ENCODE measurements at places on chromosomes 12 and 14. TPM values are rescaled to one million over a fixed set of nuclear protein-coding genes. Genes with fewer than 3 reads are reported as not detected.
A peak's percentile ranks its signal among the peaks of the same experiment; 100 is the strongest.

Gene TMEM116
- 13.8 TPM for total RNA-seq

Gene RNASE2
- total RNA-seq = not detected

Gene PROX2
- total RNA-seq = 0.71 TPM

Gene TM9SF1
- total RNA-seq = 28.6 TPM

Gene DACT1
- total RNA-seq = 2.5 TPM

Gene PIWIL1
- total RNA-seq = not detected

Gene YLPM1
- total RNA-seq = 52.1 TPM

DNA sequence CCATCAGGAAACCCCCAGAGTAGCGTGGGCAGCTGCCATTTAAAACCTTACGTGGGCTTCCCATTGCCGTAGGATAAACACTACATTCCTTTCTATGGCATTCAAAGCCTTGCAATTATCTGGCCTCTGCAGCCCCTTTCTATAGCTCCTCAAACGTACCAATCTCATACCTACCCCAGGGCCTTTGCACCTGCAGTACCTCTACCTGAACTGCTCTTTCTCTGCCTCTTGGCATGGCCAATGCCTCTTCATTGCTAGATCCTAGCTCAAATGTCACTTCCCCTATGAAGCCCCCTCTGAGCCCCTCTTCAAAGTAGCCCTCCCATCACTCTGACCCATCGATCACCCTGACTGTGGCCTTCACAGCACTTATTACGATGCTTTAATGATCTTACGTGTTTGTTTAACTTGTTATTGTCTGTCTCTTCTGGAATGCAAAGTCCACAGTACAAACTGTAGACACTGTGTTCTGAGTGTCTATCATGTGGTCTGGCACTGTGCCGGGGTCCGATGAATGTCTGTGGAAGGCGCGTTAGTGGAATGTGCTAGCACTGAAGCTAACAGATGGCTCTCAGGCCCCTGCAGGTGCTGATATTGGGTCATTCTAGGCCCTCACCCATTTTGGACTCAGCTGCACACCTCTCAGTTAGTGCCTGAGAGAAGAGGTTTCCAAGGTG, 157.3 kb upstream of the NOS1 start:
- peaks cover 4% of the 10 kb centered on the region for H3K27me3 ChIP-seq
- H3K36me3 ChIP-seq = no peaks in the 10 kb centered on the region
- no peak overlapping the region for H3K27ac ChIP-seq
- no peaks in the 10 kb centered on the region for H3K4me1 ChIP-seq
- H3K4me3 ChIP-seq = no peak overlapping the region
- no peak for ATAC-seq

DNA sequence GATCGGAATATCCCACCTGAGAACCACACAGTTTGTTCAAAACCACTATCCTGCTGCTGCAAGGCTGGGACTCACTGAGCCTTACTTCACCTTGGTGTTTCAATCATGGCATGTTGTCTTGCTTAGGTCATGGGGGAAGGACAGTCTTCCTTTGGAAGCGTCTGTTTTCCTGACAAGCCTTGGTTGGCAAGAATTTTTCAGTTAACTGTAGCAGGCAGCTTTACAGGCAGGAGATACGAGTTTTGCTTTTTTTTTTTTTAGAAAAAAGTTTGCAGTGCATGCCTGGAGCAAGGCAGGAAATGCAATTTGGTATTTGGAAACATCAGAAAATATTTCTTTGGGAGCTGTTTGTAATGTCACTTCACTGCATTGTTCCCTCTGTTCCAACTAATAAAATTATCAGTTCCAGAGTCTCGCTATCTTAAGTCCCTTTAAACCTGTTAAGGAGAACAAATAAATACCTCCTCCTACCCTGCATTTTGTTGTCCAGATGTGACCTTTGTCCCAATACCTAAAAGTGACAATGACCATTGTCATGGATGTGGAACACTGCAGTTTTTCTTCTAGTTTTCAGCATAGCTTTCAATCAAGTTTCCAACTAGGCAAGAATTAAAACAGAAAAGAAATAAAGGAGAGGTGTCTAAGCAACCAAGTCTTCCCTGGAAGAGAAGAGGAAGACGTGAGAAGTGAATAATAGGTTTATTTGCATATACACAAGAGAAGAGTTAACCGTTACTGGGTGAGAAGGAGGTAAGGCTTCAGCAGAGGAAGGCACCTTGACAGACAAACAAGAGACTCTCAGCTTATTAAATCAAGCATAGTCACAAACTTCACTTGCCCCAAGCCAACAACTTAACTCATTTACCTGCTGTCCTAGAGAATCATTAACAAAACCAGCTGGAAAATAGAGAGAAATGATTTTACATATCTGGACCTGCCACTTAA, 71.4 kb upstream of the ACTN1 start:
- ATAC-seq = no peak
- no peaks in the 10 kb centered on the region for H3K27me3 ChIP-seq
- H3K27ac ChIP-seq = no peak overlapping the region
- no peak overlapping the region for H3K4me3 ChIP-seq

DNA sequence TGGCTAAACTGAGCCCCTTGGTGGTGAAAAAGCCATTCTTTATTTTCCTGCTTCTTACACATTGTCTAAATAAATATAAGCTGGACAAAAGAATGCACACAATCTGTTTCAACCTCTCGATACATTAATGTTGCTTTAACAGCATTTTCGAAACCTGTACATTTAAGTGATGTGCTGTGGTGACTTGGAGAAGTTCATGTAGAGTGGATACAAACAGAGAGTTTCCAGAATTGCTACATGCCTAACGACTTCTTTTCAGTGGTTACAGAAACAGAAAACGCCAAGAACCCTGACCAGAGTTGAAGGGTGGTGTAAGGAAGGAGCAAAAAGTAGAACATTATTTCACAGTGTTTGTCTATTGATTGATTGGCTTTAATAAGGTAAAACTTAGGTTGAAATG, 500.9 kb downstream of the SLC16A7 start:
- ATAC-seq = no peak
- H3K4me3 ChIP-seq = no peak overlapping the region
- no peaks in the 10 kb centered on the region for H3K4me1 ChIP-seq
- no peaks in the 10 kb centered on the region for H3K27me3 ChIP-seq

- peaks cover 8% of the 10 kb centered on the region for H3K4me1 ChIP-seq
- H3K36me3 ChIP-seq = no peaks in the 10 kb centered on the region
- no peaks in the 10 kb centered on the region for H3K27me3 ChIP-seq
- H3K27ac ChIP-seq = no peak overlapping the region
Measured at GRCh38 chr14:44657696-44658388, 150.8 kb upstream of the FSCB start.

DNA sequence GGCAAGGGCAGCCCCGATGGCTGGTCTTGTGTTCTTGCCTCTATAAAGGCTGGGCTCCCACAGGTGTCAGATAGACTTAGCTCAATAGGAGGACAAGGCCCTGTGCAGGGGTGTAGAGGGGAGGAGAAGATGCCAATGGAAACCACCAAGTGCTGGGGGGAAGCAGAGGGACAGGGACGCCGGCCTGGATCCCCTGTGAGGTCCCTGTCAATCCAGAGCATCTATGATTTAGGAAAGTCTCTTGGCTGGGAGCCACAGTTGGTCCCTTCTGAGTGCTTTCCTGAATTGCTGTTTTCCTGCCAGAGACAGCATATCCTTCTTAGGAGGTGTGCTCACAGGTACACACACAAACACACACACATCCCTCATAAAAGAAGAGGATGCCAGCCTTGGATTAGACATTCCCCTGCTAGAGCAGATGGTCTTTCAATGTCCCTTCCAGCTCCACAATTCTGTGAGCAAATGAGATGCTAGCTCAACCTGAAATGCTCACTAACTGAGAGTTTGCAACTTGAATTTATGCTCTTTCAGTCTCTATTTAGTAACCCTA, 62.7 kb downstream of the TTC7B start:
- no peak overlapping the region for H3K27ac ChIP-seq
- H3K36me3 ChIP-seq = no peaks in the 10 kb centered on the region
- no peak for ATAC-seq
- H3K4me1 ChIP-seq = no peaks in the 10 kb centered on the region
- H3K27me3 ChIP-seq = peaks cover 13% of the 10 kb centered on the region

GRCh38 chr14:46550836-46551235, 100.7 kb downstream of the RPL10L start:
- H3K27ac ChIP-seq = no peak overlapping the region
- H3K36me3 ChIP-seq = no peaks in the 10 kb centered on the region
- H3K4me3 ChIP-seq = no peak overlapping the region
- H3K27me3 ChIP-seq = no peaks in the 10 kb centered on the region
- no peaks in the 10 kb centered on the region for H3K4me1 ChIP-seq
- no peak for ATAC-seq

DNA sequence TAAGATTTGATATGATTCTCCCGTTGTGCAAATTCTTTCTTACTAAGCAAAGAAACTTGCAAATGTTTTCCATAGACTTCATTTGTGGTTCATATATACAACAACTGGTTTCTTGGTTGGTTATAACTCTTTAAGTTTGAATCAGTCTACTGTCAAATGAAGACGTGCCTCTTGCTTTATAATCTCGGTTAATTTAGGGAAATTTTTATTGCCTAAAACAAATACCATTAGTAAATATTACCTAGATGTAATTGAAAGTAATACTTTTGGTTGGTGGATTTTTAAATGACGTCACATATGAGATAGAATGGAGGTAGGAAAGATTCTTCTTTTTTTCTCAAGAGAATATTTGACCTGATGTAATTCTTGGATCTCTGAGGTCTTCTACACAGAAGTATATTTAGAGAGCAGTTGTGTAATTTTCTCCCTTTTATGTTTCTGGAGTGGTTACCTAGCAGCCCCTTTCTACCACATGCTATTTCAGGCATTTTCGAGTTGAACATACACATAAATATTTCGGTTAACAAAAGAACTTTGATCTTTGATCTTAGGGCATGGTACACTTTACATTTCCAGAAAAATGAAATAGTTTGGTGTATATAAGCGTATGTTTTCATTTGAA, 1.7 kb downstream of the ATF7IP start:
- peaks cover 41% of the 10 kb centered on the region for H3K36me3 ChIP-seq
- peak overlapping the region; percentile 92 for H3K27ac ChIP-seq
- no peaks in the 10 kb centered on the region for H3K27me3 ChIP-seq
- H3K4me1 ChIP-seq = peaks cover 17% of the 10 kb centered on the region
- H3K4me3 ChIP-seq = peak overlapping the region; percentile 83

GRCh38 chr14:61520576-61520975, 174.7 kb upstream of the HIF1A start:
- H3K4me1 ChIP-seq = peaks cover 65% of the 10 kb centered on the region
- H3K27ac ChIP-seq = peak overlapping the region; percentile 82
- H3K36me3 ChIP-seq = peaks cover 94% of the 10 kb centered on the region
- no peak for ATAC-seq
- peak overlapping the region; percentile 68 for H3K4me3 ChIP-seq

DNA sequence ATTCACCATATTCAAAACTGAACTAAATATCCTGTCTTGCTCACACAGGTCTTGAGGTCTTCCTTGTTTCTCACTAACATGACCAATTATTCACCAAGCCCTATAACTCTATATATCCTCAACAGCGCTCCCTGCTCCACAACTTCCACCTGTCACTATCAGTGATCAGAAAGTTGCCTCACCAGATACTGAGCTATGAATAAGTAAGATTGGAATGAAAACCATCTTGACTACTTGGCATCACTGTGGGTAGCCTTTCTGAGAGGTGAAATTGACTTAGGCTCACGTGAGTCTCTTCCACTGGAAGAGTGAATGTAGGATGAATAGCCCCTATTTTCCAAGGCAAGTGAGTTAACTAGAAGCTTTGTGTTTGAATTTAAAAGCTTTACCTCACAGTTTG, 167.1 kb downstream of the PIK3C2G start:
- no peaks in the 10 kb centered on the region for H3K4me1 ChIP-seq
- H3K36me3 ChIP-seq = no peaks in the 10 kb centered on the region
- H3K4me3 ChIP-seq = no peak overlapping the region
- no peak overlapping the region for H3K27ac ChIP-seq
- H3K27me3 ChIP-seq = no peaks in the 10 kb centered on the region

GRCh38 chr14:32202998-32203882, at the start of gene RNU6-8:
Gene RNU6-8, minus strand, starts transcription at chr14:32203269.
- peak; percentile 81 for ATAC-seq
- H3K4me3 ChIP-seq = peak within 1 kb of the TSS; percentile 94
- peaks cover 34% of the 10 kb centered on the region for H3K4me1 ChIP-seq
- H3K36me3 ChIP-seq = peaks cover 15% of the 10 kb centered on the region
- peak within 1 kb of the TSS; percentile 100 for H3K27ac ChIP-seq

DNA sequence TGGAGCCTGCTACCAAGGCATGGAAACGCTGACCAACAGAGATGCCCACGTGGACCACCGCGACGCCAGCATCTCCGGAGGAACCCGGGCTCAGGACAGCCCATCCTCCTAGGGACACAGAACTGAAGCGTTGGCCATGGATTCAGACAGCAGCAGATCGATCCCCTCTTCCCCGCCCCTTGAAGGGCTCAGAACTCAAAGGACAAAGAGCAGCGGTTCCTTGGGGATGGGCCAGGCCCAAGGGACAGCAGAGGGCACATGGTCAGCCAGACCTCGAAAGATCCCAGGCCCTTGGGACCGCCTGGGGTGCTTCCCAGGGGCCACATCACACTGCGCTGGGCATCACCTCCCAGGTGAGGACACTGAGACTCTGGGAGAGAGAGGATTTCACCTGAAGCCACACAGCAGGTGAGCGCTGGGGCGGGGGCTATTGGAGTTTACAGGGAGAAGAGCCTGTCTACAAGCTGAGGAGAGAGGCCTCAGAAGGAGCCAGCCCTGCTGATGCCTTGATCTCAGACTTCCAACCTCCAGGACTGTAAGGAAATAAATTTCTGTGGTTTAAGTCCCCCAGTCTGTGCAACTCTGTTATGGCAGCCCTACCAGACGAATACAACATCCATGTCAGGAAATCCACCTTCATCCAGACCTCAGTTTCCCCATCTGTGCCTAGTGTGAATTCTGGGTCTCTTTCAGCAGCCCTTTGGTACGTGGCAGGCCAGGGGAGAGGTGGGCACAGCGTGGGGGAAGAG, 49.4 kb downstream of the CCNK start:
- H3K36me3 ChIP-seq = no peaks in the 10 kb centered on the region
- H3K4me1 ChIP-seq = no peaks in the 10 kb centered on the region
- no peaks in the 10 kb centered on the region for H3K27me3 ChIP-seq

DNA sequence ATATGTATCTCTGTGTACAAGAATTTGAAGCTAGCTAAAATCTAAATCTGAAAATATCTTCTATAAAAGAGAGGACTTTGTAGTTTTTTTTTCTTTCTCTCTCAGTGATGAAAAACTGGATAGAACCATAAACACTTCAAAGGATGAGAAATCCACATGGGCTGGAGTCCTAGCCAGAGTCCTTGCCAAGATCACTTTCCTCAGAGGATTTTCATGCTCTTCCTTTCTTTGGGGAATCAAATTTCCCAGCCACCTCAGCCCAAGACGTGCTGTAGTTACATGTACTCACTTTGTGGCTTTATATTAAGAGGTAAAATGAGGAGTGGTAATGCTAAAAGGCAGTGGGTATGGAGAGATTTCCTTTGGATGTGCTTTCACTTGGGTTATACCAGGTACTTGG, 110.3 kb downstream of the SLC38A1 start:
- no peaks in the 10 kb centered on the region for H3K4me1 ChIP-seq
- no peak for ATAC-seq
- no peak overlapping the region for H3K27ac ChIP-seq
- H3K36me3 ChIP-seq = no peaks in the 10 kb centered on the region

DNA sequence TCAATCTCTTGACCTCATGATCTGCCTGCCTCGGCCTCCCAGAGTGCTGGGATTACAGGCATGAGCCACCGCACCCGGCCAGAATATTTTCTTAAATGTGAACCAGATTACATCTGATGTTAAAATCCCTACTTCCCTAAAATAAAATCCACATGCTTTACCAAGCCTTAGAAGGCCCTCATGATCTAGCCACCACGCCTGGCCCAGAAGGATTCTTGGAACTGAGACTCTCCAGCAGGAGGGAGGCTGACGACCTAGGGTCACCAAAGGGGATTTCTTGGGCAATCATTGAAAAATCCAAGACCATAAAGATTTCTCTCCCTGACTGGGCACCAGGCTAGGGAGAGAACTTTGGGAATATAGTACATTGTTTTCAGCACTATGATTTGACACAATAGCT, 25.2 kb upstream of the RASSF3 start:
- H3K4me1 ChIP-seq = peaks cover 12% of the 10 kb centered on the region
- ATAC-seq = no peak
- no peaks in the 10 kb centered on the region for H3K36me3 ChIP-seq

Data from activated T-helper 17 cell treated with anti-CD3 and anti-CD28 coated beads, Interleukin-2, amount 50 U/mL, for 72 hours (primary cell).